ENCODE measurements at places on chromosomes 2 and 18.

DNA sequence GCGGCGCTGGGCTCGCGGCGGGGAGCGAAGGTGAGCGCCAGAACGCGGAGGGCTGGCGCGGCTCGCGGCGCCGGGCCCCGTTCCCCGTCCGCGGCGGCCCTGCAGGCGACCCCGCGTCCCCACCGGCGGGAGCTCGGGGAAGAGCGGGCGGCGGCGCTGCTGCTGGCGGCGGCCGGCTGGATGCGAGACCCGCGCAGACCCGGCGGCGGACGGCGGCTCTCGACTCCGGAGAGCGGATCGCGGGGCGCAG, 213 bp downstream of the DOK6 start:
- DNase-seq = no peak

GRCh38 chr2:200341376-200341775, 34.9 kb downstream of the SPATS2L start:
- no peak for DNase-seq

- no peak for DNase-seq
These were observed 7.6 kb downstream of the ITM2C start for GRCh38 chr2:230872151-230872967.

GRCh38 chr2:98908931-98909316, 27.1 kb downstream of the CRACDL start:
- DNase-seq = no peak

GRCh38 chr2:18848646-18849045, 259.3 kb upstream of the NT5C1B start:
- no peak for DNase-seq

GRCh38 chr2:173092844-173093402, 17.3 kb downstream of the MAP3K20 start:
- no peak for DNase-seq

GRCh38 chr2:96537734-96538486, 1.4 kb downstream of the ARID5A start:
- no peak for DNase-seq

DNA sequence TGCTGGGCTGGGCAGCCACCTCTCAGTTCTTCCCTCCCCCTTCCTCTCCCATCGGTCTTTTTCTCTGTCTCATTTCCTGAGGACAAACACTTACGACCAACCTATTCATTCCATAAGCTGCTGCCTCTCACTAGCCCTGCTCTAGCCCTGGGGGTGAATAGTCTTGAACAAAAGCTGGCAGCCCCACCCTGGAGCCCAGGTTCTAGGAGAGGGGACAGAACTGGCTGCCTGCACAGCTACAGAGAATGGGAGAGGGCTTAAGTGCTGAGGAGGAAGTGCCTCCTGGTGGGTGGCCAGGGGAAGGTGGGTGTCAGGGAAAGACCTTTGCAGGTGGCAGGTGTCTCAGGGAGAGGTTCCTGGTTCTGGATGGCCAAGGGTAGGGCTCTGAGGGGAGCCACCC, 22.8 kb downstream of the ANO7 start:
- no peak for DNase-seq

GRCh38 chr2:215885536-215885935, 127.8 kb downstream of the MREG start:
- DNase-seq = no peak

- no peak for DNase-seq
These were observed 194.2 kb downstream of the INHBB start for GRCh38 chr2:120539937-120540718.

- no peak for DNase-seq
These were observed 732.2 kb downstream of the DPP10 start for GRCh38 chr2:115174651-115175050.

- no peak for DNase-seq
These were observed 3.7 kb downstream of the ODC1 start for GRCh38 chr2:10444463-10444862.

DNA sequence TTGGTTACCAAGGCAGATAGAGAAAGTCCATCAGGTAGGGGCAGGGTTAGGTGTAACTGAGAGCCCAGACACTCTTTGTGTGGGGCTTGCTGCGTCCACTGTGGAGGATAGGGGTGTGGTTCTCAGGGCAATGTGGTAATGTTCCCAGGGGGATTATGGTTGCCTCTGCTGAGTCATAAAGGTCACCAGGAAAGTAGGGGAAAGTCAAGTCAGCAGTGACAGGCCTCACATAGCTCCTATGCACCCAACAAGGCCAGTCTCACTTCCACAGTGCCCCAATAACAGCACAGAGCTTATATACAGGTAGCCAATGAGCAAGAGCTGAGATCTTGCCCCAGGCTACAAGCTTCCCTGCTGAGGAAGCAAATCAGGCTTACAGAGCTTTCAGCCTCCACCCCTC, 1438.0 kb upstream of the ZEB2 start:
- no peak for DNase-seq

GRCh38 chr2:15953891-15954680, 13.7 kb downstream of the MYCN start:
- DNase-seq = no peak

GRCh38 chr2:62744603-62745002, 39.1 kb downstream of the EHBP1 start:
- no peak for DNase-seq

DNA sequence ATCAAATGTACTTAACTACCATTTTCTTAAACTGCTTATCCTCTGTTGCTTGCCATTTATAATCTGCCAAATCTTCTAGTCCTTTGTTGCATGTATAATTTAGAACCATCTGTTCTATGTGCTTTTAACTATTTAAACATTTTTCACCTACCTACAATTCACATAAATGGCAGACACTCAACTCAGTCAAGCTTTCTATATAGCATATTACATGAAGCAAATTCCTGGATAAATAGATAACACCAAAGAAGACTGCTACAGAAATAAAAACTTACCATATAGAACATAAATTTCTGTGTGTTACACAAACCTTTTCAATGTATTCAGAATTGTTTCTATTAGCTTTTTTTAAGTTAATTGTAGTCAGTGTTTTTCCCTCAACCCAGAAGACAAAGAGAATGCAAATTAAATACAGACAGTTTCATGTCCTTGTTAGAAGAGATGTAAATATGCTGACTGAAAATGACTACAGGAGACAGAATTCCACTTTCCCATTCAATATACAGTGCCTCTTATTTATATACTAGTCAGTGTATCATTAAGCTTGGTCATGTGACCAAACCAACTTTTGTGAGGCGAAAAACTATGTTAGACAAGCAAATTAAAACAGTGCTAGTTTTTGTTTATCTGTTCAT, 2.6 kb downstream of the BAZ2B start:
- DNase-seq = no peak

DNA sequence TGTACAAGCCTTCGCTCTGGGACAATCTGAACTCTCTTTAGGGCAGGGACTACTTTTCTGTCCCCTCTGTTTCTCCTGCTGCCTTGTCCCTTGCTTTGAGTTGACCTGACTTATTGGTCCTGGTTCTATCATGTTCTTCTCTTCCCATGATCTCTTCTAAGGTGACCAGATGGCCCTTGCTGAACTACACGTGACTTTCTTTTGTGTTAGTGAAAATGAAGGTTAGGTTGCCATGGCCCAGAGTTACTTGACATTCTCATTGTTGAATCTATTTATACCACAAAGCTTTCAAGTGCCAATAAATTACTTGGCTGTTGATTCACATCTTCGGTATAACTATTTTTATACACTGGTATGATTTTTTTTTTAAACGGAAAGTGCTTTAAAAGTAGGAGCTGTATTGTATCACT, 24.4 kb downstream of the MRPL33 start:
- DNase-seq = no peak

DNA sequence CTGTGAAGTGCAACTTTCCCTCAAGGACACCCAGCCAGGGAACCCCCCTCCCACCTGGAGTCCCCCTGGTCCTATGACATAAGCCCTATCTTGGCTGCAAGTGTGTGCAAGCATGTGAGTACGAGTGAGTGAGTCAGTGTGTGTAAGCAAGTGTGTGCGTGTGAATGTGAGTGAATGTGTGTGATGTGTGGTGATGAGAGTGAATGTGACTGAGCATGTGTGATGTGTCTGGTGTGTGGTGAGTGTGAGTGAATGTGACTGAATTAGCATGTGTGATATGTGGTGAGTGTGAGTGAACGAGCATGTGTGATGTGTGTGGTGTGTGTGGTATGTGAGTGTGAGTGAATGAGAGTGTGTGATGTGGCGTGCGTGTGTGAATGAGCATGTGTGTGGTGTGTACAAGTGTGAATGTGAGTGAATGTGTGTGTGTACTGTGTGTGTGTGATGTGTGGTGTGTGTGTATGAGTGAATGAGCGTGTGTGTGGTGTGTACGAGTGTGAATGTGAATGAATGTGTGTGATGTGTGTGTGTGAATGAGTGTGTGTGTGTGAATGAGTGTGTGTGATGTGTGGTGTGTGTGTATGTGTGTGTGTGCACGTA, 68.8 kb upstream of the SMAD7 start:
- DNase-seq = no peak

GRCh38 chr18:31241900-31242409, 76.0 kb upstream of the DSG1 start:
- no peak for DNase-seq

DNA sequence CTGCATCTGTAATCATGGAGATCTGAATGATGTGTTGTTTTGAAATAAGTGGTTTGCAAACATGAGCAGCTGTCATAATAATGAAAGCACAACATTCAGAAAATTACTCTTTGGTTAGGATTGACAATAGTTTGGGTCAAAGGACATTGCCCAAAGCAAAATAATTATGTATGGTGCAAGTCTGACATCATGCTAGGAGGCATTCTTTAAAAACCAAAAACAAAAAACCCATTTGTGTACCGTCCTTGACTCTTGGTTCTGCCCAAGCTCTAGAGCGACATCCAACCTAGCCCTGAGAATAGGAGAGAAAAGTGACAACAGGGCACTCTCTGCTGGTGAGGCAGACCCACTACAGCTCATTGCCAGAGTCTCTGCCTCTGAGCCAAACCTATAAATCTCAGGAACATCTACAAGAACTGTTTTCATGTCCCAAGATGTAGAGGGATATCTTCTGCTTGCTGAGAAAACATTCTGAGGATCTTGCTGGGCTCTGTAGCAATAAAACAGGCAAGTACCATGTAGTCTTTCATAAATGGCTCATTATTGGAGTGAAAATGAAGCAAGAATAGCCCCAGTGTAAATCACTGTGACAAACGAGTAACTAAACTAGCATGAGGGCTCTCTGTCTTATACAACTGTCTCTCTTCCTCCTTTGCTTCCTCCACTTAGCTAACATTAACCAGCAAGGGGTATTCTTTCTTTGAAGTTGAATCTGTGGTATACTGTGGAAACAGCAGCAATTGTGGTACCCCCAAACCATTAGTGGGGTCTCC, 266.8 kb upstream of the CXCR4 start:
- DNase-seq = peak; percentile 28

- DNase-seq = no peak
These were observed 9.9 kb upstream of the IL1A start for GRCh38 chr2:112794131-112794733.
